Activated naive CD4-positive, alpha-beta T cell treated with Interleukin-2 at 50 U/mL for 16 hours (primary cell): ENCODE measurements at places on chromosomes 5 and 9.
A peak's percentile ranks its signal among the peaks of the same experiment; 100 is the strongest.

DNA sequence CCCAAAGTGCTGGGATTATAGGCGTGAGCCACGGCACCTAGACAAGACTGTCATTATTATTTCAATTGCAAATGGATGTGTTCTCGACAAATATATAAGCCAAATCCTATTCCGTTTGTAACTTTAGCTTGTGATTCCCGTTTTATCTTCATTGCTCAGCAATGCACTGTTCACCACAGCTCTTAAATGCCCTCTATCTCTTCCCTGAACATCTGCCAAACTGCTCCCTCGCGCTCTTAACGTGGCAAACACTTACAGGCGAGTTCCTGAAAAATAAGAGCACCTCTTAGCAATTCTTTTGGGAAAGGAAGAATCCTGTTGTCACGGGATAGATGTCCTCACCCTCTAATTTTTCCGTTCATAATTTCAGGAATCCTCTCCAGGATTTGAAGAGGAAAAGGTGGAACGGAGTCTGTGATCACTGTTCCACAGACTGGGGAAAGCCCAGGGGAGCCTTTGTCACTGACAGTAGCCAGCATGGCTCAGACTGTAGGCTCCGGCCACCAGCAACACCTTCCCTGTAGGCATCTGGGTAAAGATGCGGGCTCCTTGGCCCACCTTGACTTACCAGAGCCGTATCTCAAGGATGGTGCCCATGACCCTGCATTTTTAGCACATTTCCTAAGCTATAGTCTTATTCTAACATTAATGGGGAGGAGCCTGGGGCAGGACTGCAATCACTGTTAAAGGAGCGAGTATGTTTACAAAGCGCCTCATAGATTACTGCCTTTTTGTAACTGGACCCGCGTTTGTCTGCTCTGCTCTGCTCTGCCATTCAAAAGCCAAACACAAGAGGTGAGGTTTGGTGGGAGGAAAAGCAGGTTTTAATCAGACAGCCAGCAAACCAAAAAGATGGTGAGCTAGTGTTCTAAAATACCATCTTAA, 20.2 kb upstream of the GNPDA1 start:
- DNase-seq: no peak

DNA sequence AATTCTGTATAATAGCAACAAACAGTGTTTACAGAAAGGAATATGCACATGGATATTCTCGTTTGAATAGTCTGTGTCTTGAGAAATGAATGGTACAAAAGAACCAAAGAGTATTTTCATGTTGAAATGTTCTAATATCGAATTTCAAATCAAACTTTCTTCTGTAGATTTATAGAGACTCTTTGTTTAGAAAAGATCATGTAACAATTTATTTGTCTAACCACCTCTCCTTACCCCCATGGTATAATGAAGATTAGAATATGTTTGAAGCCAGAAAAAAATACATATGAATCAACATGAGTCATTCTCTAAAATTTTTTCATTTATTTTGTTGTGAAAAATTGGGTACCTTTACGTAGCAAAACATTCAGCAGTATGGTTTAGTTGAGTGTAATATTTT, 285.6 kb downstream of the PRR16 start:
- no peak for DNase-seq

DNA sequence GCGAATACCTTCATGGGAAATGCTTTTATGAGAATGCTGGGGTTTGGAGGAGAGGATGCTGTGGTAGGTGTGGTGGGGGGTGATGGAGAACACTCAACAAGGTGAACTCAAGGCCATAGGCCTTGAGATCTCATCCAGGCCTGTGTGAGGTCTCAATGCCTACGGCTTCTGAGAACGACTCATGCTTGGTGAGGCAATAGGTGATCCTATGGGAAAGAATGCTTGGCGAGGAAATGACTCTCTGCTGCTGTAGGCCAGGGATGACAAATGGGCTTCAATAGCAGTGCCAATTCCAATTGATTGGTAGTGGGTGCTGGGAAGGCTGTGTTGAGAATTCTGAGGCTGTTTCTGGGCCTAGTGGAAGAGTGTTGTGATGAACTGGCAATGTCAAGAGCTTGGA, 280.2 kb upstream of the CLINT1 start:
- DNase-seq: no peak

- no peak for DNase-seq
Observed at GRCh38 chr5:107538805-107539445, 131.8 kb downstream of the EFNA5 start.

DNA sequence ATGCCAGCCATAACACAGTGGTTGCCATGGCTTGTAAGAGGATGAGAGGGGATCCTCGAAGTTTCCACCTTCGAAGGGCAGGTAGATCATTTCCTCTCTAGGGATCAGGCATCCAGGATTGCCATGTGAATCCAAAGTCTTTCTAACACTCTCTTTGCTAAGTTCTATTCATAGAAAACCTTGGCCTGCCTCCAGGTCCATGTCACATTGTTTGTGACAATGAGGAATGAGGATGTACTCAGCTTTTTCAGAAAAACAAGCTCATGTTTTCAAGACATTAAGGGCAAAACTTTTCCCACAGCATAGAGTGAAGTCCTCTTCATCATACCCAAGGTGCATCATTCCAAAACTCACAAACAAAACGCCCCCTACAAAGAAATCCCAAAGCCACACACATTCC, 19.6 kb downstream of the ESM1 start:
- no peak for DNase-seq

- peak; percentile 52 for DNase-seq
Observed at GRCh38 chr9:130444565-130445221, at the start of gene ASS1. Gene ASS1, plus strand, starts transcription at chr9:130444961. Its CDS starts 7,268 bp downstream, at chr9:130452229.

GRCh38 chr5:72954389-72954788, 1.5 kb upstream of the FCHO2 start:
- no peak for DNase-seq

DNA sequence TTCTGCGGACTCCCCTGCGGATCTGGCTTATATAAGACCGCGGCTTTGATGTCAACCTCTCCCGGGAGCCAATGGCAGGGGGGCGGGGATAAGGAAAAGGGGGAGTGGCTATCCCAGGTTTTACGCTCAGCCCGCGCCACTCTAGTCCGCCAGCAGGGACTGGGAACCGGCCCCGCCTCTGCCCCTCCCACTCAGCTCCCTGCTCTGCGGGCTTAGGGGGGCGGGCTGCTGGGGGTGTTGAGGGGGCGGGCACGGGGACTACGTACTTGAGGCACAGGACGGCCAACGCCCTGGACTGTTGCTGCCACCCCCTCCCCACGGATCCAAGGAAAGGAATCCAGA, at the start of gene HAND1:
TSS of gene HAND1 (minus strand) at position 4 of the 342 bp plus-strand sequence. CDS start 219 bp downstream, outside the sequence.
- DNase-seq: no peak

GRCh38 chr5:65699338-65699737, 22.6 kb downstream of the SGTB start:
- DNase-seq: no peak

- DNase-seq: no peak
Observed at GRCh38 chr9:16245756-16246440, 624.6 kb downstream of the BNC2 start.

GRCh38 chr5:178212241-178213002, 8.1 kb downstream of the HNRNPAB start:
- DNase-seq: no peak

DNA sequence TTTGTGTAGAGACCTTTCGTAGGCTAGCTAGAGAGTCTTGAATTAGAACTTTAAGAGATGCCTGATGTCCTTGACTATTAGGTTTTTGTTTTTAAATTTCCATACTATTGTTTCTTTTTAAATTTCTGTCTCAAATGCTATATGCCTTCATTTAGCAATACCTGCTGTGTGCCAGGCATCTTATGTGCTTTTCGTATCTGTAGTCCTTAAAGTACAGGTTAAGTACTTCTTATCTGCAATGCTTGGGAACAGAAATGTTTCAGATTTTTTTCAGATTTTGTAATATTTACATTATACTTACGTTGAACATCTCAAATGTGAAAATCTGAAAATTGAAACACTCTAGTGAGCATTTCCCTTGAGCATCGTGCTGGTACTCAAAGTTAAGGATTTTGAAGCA, 49.0 kb downstream of the IPO11 start:
- no peak for DNase-seq
